ENCODE measurements at places on chromosomes 7 and 10. TPM values are rescaled to one million over a fixed set of nuclear protein-coding genes. Genes with fewer than 3 reads are reported as not detected.

The CYP26C1 gene
- total RNA-seq: 0.10 TPM

The RELN gene
- total RNA-seq: 0.05 TPM

The TEX47 gene
- not detected for total RNA-seq

The RARRES2 gene
- total RNA-seq: 252 TPM

The C10orf71 gene
- total RNA-seq: 1.8 TPM

The SLC26A3 gene
- total RNA-seq: not detected

The CWF19L1 gene
- total RNA-seq: 14.2 TPM

The WNT2 gene
- total RNA-seq: not detected
